Stimulated activated memory B cell treated with anti-CD40 and anti-IgM and Interleukin-4, amounts not matched to agents 10 μg/mL and 1 μg/mL and 100 μg/mL, for 72 hours (primary cell): ENCODE measurements at places on chromosomes 13 and 19.
A peak's percentile ranks its signal among the peaks of the same experiment; 100 is the strongest.

- ATAC-seq: no peak
These were observed 104.9 kb downstream of the HSPH1 start for GRCh38 chr13:31056644-31057271.

- no peak for ATAC-seq
These were observed 291.4 kb downstream of the DCLK1 start for GRCh38 chr13:35839806-35840205.

- ATAC-seq: no peak
These were observed 198.1 kb upstream of the CSNK1A1L start for GRCh38 chr13:37303606-37304005.

DNA sequence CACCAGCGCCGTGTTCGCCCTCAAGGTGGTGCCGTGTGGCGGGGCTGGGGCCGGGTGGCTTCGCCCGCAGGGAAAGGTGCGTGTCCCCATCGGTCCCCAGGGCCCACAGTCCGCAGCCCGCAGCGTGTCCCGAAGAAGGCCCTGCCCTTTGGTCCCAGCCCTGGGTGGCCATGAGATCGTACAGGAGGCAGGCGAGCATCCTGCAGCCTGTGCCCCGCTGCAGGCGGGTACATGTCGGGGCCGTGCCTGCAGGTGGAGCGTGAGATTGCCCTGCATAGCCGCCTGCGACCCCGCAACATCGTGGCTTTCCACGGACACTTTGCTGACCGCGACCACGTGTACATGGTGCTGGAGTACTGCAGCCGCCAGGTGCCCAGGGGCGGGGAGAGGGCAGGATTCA lies 1.5 kb downstream of the PLK5 start:
- no peak for ATAC-seq

DNA sequence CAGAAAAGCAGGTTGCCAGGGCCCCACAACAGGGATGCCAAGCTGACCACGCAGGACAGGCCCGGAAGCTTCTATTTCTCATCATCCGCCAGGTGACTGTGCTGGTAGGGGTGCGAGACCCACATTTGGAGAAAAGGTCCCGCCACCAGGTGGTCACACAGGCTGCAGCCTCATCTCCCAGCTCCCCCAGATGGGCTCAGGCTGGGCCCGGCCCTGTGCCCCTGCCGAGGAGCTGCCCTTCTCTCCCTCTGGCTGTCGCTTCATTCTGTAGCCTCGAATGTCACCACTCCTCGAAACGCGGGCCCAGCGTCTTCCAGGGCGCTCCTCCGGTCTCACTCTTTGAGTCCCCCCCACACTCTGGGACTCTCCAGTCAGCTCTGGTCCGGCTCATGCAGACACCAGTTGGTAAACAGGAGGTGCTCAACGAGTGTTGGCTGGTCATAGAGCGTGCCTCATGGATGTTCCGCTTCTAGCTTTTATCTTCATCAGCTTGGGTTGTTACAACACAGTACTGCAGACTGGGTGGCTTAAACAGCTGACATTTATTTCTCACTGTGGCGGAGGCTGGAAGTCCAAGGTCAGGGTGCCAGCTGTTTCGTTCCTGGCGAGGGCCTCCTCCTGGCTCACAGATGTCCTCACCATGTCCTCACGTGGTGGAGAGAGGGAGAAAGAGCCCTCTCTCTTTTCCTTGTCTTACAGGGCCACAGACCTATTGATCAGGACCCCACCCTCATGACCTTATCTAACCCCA lies 87.1 kb downstream of the TEX29 start:
- peak; percentile 21 for ATAC-seq

DNA sequence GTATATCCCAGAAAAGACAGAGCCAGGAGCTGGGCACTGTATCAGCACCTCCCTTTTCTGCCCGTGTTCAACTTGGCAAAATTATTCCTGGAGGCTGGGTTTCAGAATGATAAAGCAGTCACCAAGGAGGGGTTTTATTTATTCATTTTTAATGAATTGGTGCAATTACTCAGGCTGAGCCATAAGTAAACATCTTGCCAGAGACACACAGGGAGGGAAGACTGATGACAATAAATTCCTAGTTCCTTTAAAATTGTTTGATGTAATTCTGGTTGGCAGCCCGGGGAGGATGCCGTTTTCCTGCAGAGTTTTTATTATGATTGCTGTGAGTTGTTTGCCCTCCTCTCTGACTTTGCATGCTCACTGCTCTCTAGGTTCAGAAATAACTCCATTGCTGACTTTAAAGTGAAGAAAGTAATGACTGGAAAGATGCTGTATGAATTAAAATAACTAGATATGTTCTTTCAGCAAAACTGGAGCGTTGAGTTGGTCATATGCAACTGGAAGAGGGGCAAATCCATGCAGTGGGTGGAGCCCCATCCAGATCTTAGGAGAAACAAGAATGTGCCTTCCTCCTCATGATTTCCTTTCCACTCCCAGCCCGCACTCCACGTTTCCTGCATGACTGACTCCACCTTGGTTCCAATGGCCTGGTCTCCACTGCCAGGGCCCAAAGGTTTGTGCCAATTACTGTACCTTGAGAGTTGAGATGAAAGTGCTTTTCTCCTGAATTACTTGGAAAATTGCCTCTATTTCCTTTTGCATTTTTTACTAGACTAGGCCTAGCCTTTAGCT lies 182.1 kb downstream of the RFC3 start:
- no peak for ATAC-seq

DNA sequence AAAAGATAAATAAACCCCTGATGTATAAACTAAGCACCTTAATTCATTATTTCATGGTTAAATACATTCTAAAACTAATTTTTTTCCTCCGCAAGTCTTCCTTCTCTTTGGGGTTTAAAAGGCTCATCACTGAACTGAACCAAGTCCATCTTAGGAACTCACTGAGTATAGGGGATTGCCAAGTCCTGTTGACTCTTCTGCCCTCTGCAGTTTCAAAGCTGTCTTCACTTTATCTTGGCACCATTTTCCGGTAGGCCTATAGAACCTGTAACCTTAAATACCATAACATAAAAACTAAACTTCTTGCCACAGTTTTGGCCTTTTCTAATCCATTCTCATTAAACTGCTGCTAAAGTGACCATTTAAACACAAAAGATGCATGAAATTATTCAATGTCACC lies 66.5 kb upstream of the USPL1 start:
- peak; percentile 75 for ATAC-seq

DNA sequence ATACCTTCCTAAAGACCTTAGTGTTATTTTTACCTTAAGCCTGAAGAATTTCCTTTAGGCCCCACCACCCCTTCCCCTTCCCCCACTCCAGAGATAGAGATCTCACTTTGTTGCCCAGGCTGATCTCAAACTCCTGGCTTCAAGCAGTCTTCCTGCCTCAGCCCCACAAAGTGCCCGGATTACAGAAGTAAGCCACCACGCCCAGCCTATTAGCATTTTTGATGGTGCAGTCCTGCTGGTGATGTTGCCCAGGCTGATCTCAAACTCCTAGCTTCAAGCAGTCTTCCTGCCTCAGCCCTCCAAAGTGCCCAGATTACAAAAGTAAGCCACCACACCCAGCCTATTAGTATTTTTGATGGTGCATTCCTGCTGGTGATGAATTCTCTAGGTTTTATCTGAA lies 22.0 kb downstream of the ZNF567 start:
- ATAC-seq: no peak

DNA sequence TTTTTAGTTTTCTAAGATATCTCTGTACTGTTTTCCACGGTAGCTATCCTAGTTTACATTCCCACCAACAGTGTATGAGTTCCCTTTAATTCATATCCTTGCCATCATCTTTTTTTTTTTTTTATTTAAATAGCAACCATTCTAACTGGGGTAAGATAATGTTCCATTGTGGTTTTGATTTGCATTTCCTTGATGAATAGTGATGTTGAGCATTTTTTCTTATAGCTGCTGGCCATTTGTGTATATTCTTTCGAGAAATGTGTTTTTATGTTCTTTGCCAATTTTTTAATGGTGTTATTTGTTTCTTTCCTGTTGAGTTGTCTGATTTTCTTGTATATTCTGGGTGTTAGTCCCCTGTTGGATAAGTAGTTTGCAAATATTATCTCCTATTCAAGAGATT lies 454.8 kb downstream of the DACH1 start:
- ATAC-seq: no peak

DNA sequence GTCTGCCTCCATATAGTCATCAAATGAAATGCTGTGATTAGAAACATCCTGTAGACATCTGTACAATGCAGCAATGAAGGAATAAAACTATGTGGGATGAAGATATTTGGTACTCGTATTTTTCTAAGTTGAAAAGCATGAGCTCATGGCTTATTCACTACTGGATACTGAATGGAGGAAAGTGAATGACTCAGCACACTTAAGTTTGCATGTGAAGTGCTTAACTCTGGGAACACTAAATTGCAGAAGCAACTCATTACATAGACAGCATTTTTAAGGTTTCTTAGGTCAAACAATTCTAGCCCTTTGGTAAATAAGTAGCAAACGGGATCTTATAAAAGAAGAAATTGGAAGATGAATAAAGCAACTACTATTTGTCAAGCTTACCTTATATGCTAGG lies 429.0 kb upstream of the MIR17HG start:
- no peak for ATAC-seq

GRCh38 chr13:80259159-80259558 lies 81.8 kb downstream of the SPRY2 start:
- no peak for ATAC-seq

- ATAC-seq: peak; percentile 31
These were observed at the start of gene FBN3 for GRCh38 chr19:8149261-8150094. FBN3 (minus strand) TSS chr19:8149592; CDS start chr19:8147480, 2,112 bp downstream.

GRCh38 chr13:47289567-47289966 lies 392.7 kb upstream of the HTR2A start:
- ATAC-seq: no peak

DNA sequence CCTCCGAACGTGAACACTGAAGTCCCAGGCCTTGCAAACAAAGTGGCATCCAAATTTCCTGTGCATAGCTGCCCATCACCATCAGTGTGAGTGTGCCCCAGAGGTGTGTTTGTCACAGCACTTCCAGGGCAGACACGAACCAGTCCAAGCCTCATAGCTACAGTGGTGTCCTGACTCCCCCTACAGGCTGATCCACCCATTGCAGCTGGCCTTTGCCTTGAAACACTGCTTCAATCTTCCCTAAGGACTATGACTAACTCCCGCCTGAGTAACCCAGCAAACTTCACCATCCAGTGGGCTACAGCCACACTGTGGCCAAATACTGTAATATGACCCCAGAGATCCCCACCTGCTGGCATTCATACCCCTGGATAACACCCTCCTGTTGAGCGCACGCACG lies 3.9 kb downstream of the ZNF266 start:
- ATAC-seq: no peak

GRCh38 chr13:27266917-27267316 lies 3.7 kb upstream of the RASL11A start:
- ATAC-seq: no peak

DNA sequence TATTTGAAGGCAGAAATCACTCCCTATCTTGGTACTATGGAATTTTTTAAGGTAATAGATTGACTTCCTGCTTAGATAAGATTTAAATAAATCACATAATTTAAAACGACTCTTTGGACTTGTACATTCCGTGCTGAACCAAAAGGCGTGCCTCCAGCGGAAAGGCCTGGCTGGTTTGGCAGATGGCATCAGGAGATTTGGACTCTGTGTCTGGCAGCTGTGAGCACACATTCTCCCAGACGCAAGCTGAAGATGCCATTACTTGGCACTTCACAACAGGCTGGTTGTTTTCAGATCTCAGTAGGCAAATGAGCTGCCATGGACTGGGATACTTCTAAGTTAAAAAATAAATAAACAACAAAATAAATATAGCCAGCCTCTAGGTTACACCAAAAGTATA lies 104.5 kb upstream of the SLC15A1 start:
- no peak for ATAC-seq

- no peak for ATAC-seq
These were observed 9.9 kb upstream of the SPART start for GRCh38 chr13:36356058-36356457.

DNA sequence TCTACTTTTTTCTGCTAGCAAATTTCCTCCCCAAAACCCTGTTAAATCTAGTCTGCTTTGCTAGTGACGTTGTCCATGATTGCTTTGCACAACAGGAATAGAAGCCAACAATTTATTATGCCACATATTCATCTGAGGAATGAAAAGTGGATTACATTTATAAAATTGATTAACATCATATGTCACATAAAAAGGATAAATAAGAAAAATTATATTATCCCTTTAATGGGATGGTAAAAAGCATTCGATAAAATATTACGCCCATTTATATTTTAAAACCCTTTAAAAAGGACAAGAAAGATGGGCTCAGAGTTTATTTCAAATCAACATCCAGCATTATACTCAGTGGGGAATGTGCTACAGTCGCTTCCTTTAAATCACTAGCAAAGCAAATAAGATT lies 991.7 kb downstream of the DIAPH3 start:
- no peak for ATAC-seq

DNA sequence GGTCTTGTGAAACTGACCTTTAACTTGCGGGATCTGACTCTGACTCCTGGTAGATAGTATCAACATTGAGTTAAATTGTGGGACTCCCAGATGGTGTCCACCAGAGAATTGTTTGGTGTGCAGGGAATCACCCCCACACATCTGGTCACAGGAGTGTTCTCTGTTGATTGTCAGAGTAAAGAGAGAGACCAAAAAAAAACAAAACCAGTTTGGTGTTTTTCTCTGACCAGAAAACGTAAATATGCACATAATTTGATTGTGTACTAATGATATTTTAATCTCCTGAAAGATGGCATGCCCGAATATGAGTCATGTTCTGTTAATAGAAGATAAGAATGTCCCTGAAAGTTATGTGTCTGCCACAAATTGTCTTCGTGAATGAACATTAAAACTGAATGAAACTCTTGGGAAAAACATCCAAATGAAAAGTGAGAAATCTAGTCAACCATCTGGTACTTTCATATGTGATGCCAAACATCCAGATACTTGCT lies 118.5 kb upstream of the GPC6 start:
- no peak for ATAC-seq

DNA sequence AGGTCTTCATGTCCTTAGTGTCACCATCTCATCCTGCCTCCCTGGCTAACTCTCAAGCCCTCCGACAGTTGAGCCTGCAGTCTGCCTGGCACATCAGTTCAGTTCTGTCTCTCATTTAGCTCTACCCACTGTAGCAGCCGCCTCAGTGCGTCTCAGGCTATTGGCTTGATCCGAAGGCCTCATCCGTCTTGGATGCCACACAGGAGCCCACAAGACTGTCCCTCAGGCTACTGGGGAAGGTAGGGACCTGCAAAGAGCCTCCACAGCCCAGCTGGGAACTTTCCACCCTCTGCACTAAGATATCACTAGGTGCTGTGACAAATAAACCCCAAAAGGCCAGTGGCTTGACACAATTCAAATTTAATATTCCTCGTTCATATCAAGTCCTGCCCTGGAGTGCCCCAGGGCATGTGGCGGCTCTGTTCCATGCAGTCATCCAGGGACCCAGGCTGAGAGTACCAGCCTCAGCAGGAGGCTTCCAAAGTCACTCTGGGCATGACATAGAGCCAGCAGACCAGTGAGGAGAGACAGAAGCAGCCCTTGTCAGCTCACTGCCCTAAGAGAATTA lies 5.7 kb downstream of the VSTM2B start:
- ATAC-seq: no peak

DNA sequence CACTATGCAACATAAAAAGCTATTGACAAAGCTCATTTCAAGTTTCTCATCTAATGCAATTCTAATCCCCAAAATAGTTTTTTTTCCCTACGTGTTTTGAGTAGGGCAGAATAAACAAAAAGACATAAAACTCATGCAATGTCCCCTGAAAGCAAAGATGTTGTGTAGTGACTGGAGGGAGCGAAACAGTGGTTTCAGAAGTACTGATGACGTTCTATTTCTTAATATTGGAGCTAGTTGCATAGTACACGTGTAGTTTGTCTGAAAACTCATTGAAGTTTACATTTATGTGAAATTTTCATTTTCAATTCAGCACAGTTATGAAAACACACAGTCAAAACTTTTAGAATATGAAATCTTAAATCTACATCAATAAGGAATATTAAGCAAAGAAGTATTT lies 31.6 kb downstream of the USP12 start:
- ATAC-seq: no peak
